ENCODE measurements at places on chromosomes 13 and 19.

GRCh38 chr13:63938851-63939250 is 2523.2 kb upstream of the PCDH20 start:
- no peak for DNase-seq

DNA sequence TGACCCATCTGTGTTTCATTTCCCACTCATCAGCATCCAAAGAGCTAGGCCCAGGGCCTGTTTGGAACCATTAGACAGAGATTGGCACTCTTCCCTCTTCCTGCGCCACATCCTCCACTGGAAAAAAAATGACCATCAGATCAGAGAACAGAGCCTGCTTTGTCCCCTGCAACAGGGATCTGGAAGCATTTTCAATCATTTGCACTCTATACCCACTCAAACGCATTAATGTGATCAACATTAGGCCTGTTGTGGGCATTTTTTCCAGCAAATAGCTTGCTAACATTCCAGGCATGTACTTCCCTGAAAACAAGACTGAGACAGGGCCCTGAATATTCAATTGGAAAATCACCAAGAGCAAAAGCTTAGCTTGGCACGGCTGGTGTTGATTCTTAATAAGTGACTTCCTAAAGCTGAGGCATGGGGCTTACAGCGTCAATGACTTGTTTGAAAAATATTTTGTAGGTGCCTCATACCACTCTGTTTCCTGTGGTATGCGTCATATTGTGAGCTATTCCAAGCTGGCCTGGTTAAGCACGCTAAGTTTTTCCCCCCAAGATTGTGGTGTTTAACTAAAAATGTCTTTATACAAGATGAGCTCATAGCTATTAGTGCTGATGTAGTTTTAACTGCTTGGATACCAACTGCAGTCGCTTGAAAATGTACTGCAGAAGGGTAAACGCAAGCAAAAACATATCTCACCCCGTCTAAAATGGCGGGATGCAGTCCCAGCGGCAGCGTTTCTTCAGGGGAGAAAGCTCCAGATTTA is 404.4 kb downstream of the SPRY2 start:
- no peak for DNase-seq

- peak; percentile 16 for DNase-seq
These were observed 19.2 kb downstream of the CEACAM6 start for GRCh38 chr19:41774515-41774980.

DNA sequence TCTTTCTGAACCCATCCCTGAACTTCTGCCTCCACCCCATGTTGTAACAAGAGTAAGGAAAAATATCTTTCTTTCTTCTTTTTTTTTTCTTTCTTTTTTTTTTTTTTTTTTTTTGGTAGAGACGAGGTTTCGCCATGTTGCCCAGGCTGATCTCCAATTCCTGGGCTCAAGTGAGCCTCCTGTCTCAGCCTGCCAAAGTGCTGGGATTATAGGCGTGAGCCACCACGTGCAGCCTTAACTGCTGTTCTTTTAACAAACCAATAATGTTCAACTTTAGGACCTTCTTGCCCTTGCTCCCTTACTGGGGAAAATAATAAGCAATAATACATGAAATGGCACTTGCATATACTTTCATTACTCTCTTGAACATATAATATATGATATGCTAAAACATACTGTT is 19.6 kb downstream of the GPR183 start:
- DNase-seq, result no peak

- DNase-seq, result no peak
These were observed 636 bp upstream of the ZNF579 start for GRCh38 chr19:55581145-55581822.

GRCh38 chr13:28581451-28581850 is 77.5 kb upstream of the POMP start:
- DNase-seq, result no peak

DNA sequence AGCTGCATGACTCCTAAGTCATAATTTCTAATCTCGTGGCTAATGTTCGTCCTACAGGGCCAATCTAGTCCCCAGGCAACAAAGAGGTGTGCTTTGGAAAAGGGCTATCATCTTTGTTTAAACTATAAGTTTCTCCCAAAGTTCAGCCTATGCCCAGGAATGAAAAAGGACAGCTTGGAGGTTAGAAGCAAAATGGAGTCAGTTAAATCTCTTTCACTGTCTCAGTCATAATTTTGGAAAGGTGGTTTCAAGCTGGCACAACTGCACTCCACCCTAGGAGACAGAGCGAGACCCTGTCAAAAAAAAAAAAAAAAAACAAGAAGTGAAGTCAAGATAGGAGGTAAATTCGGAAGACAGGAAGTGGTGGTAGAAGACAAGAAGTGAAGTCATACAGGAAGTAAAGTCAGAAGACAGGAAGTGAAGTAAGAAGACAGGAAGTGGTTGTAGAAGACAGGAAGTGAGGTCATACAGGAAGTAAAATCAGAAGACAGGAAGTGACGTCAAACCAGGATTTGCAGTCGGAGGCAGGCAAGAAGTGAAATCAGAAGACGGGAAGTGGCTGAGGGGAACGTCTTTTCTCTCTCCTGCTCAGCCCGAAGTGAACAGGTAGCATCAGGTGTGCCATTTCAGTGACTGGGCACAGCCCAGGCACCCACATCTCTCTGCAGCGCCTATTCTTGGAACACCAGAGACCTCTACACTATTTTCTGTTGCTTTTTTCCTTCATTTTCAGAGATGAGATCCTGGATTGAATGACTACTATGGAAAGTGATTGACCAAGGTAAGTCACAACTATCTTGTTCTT is 32.2 kb downstream of the GP6 start:
- DNase-seq, result peak; percentile 93

DNA sequence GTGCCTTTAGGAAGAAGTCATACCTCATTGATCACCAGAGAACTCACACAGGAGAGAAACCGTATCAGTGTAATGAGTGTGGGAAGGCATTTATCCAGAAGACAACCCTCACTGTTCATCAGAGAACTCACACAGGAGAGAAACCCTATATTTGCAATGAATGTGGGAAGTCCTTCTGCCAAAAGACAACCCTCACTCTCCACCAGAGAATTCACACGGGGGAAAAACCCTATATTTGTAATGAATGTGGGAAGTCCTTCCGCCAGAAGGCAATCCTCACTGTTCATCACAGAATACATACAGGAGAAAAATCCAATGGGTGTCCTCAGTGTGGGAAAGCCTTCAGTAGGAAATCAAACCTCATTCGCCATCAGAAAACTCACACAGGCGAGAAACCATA is 21.9 kb downstream of the ZNF382 start:
- DNase-seq, result no peak

DNA sequence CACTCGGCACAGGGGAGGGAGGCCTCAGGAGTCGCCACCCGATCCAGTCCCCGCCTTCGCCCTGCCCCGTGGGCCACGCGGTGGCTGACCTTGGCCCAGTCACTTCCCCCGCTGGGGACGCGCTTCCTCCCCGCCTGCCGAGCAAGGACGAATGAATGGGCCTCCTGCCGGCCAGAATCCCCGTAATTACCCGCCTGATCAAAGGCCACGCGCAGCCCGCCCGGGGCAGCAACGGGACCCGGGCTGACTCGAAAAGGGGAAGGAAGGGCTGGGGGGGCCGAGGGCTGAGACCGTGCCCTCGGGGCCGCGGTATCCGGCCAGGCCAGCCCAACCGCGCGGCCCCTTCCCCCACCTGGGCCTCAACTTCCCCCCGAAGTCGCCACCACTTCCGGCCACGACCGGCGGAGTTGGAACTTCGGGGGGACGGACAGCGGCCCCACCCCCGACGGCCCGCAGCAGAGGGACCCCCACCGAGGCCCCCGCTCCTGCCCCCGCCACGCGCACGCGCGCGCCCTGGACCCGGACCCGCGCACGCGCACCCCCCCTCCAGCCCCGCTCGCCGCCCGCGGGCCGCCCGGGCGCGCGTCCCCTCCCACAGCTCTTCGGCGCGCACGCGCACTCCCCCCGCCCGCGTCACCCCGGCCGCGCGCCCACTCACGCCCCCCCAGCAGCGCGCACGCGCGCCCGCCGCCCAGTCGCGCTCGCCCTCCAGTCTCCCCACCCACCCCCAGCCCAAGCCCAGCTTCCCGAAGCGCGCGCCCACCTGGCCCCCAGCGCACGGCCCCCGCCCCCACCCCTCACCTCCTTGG is 520 bp downstream of the ZNF787 start:
- DNase-seq, result peak; percentile 81

GRCh38 chr19:36686365-36687213 is 823 bp upstream of the ZNF567 start:
- DNase-seq, result no peak

DNA sequence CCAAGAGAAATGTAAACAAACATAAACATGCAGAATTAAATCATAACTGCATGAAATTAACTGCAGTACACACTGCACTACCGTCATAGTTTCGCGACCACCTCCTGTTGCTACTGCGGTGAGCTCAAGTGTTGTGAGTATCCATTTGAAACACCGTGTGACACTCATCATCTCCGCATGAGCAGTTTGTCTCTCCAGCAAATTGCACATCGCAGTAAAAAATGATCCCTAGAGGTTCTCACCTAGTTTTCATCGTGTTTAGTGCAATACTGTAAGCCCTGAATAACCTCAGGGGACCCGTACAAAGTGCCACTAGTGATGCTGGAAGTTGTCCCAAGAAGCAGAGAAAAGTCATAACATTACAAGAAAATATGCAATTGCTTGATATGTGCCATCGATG is 147.7 kb downstream of the DPF1 start:
- DNase-seq, result no peak

- no peak for DNase-seq
These were observed 135.8 kb upstream of the KLF12 start for GRCh38 chr13:74270018-74270417.

- DNase-seq, result peak; percentile 77
These were observed at the start of gene GADD45GIP1 for GRCh38 chr19:12956446-12957388. Gene GADD45GIP1 (minus strand): TSS chr19:12957223. CDS start chr19:12957212, 11 bp downstream.

GRCh38 chr13:82344867-82345266 is 1537.4 kb downstream of the SLITRK1 start:
- DNase-seq, result no peak

GRCh38 chr13:35866801-35867200 is 264.4 kb downstream of the DCLK1 start:
- no peak for DNase-seq

GRCh38 chr13:23551213-23552008 is 18.8 kb upstream of the TNFRSF19 start:
- no peak for DNase-seq

DNA sequence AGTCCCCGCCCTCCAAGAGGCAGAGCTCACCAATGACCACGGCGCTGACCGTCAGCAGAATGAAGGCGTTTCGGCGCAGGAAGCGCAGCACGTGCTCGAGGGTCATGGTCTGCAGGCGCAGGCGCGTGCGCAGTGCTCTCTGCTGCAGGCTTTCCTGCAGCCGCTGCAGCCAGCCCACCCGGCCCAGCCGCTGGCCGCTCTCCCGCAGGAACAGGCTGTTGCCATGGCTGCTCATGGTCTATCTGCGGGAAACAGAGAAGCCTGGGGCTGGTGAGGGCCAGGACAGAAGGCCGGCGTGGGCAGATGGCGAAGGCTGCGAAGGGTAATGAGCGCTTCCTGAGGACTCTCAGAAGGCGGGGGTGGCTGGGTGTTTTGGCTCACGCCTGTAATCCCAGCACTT is 7.0 kb downstream of the SLC1A6 start:
- DNase-seq, result no peak

- no peak for DNase-seq
These were observed 8.0 kb downstream of the LPAR6 start for GRCh38 chr13:48404952-48405351.

DNA sequence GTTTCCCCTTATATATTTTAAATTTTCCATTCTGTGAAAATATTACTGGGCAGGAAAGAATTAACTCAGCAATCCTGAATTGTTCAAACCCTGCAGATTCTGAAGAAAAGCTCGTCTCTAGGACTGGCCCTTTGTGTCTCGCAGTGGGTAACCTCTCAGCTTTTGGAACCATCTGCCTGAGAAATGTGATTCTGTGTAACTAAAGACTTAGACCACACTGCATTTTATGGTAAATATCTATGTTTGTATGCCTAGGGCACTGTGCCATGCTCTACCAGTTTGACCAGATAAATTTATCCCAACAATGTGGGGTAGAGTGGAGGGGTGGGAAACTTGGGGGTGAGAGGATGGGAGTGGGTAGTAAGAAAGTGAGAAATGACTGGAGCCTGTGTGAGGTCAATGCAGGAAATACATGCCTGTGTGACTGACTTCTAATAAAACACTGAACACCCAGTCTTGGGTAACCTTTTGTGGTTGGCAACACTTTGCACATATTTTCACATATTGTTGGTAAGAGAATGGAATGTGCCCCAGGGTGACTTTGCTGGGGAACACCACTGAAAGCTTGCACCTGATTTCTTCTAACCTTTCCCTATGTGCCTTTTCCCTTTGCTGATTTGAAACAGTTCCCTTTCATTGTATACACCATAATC is 1181.9 kb downstream of the OLFM4 start:
- DNase-seq, result no peak

DNA sequence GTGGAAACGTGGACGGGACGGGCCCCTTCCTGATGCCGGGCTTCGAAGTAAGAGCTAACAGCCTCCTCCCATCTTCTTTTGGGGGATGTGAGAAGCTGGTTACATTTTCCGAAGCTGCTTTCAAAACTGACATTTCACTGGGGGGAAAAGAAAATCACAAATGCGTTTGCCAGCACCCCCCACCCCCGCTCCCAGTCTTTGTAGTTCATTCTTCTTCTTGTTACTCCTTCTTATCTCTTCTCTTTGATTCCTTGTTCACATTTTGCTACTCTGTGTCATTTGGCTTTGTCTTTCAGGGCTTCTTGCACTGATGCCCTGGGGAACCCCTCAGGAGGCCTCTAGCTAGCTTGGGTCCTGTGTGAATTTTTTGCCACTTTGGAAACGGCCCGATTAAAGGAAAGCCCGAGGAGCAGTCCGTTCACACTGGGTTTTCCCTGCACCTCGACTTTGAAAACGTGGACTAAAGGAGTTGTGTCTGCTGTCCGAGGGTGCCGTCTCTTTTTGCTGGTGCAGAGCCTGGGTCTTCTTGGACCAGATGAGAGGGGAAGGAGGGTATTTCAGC is 1.3 kb downstream of the CARM1 start:
- DNase-seq, result no peak

DNA sequence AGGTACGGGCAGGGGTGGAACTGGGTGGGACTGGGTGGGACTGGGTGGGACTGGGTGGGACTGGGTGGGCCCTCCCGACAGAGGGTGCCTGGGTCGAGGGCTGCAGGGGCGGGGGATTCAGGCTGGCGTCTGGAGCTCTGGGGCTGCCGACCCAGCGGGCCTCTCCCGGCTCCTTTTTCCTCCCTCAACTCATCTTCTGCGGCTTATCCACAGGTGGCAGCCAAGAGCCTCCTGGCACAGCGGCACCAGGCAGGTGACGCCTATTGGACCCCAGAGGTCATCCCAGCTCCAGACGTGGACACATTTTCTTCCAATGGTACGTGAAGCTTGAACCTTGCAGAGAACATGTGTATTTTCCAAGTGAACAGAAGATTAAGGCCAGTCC is 533 bp downstream of the ZNF544 start:
- DNase-seq, result no peak

DNA sequence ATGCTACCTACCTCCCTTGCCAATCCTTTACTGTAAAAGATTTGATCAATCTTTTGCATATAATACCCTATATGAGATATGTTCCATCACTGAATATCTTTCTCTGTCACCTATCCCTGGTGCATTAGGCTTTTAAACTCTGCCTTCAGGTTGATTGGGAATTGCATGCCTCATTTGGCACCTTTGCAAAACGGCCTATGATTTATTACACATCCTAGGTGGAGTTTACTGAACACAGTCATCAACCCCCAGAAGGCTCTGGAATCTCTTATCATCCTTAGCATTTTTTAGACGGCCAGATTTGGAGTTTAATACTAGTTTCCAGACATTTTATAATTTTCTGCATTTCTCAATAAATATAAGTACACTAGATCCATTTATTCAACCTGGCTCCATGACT is 448.4 kb upstream of the SLC10A2 start:
- DNase-seq, result no peak

- no peak for DNase-seq
These were observed 153.8 kb upstream of the LSM14A start for GRCh38 chr19:34018546-34018945.

All from CD4-positive, alpha-beta T cell treated with Interferon alpha-2 for 1 hour (primary cell).